T-helper 1 cell (primary cell): ENCODE measurements at places on chromosomes 2 and 18.

- no peak for DNase-seq
These were observed 347.2 kb upstream of the TNP1 start for GRCh38 chr2:217206907-217207698.

GRCh38 chr18:10197097-10197496 lies 257.3 kb upstream of the APCDD1 start:
- no peak for DNase-seq

DNA sequence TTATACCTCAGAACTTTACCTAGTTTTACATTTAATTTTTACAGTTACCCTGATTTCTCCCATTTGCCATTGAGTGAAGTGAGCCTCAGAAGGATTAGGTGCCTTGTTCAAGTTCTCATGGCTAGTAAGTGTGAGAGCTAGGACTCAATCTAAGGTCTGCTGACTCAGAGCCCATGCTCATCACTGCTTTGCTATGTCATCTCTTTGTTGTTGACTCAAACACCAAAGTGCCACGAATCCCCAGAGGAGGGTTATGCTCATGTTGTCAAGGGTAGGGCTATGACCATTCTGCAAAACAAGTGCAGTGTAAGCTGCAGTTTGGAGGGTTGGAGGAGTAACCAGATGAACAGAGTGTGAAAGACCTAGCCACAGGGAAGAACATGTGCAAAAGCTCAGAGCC lies 185.4 kb upstream of the SKOR2 start:
- DNase-seq = no peak

GRCh38 chr2:231554327-231554726 lies 24.1 kb upstream of the NMUR1 start:
- no peak for DNase-seq

DNA sequence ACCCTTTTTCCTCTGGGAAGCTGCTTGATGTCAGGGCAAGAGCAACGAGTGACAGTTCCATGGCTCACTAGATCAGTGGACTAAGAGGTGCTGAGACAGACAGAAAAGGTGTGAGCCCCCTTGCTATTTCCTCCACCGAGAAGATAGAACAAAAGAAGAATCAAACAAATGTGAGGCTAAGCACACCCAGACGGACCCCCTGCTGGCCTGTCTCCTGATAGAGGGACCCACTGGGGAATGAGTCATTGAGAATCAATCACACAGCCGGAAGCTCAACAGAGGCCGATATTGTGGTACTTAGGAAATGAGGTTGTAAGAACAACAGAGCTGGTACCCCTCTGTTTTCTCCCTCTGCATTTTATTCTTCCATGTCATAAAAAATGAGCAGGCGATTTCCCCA lies 89.8 kb upstream of the TEX51 start:
- DNase-seq = no peak
